ENCODE measurements at places on chromosomes 16 and 17.

GRCh38 chr17:81681672-81682071, 1.9 kb downstream of the ARL16 start:
- H3K4me1 ChIP-seq = peaks cover 14% of the 10 kb centered on the region
- no peaks in the 10 kb centered on the region for H3K27me3 ChIP-seq
- DNase-seq = no peak
- no peak overlapping the region for H3K27ac ChIP-seq
- peaks cover 4% of the 10 kb centered on the region for H3K36me3 ChIP-seq

- no peaks in the 10 kb centered on the region for H3K27me3 ChIP-seq
- no peak for DNase-seq
- H3K4me1 ChIP-seq = peaks cover 13% of the 10 kb centered on the region
- no peak overlapping the region for H3K4me3 ChIP-seq
- no peak overlapping the region for H3K27ac ChIP-seq
- peaks cover 4% of the 10 kb centered on the region for H3K36me3 ChIP-seq
Measured at GRCh38 chr17:14091367-14091766, 22.1 kb downstream of the COX10 start.

- peaks cover 5% of the 10 kb centered on the region for H3K27me3 ChIP-seq
- H3K4me3 ChIP-seq = no peak overlapping the region
- H3K4me1 ChIP-seq = peaks cover under 1% of the 10 kb centered on the region
- H3K36me3 ChIP-seq = no peaks in the 10 kb centered on the region
Measured at GRCh38 chr17:60398227-60398959, 6.5 kb upstream of the USP32 start.

- H3K27ac ChIP-seq = no peak overlapping the region
- DNase-seq = no peak
- peaks cover 12% of the 10 kb centered on the region for H3K4me1 ChIP-seq
- peaks cover 25% of the 10 kb centered on the region for H3K27me3 ChIP-seq
- no peaks in the 10 kb centered on the region for H3K36me3 ChIP-seq
- H3K4me3 ChIP-seq = no peak overlapping the region
Measured at GRCh38 chr16:17556276-17557052, 85.7 kb upstream of the XYLT1 start.

GRCh38 chr17:2719861-2720260, 8.3 kb upstream of the CLUH start:
- DNase-seq = no peak
- peaks cover 22% of the 10 kb centered on the region for H3K27me3 ChIP-seq
- no peak overlapping the region for H3K27ac ChIP-seq
- no peaks in the 10 kb centered on the region for H3K36me3 ChIP-seq
- no peak overlapping the region for H3K4me3 ChIP-seq

GRCh38 chr16:81138831-81139557, 42.8 kb upstream of the GCSH start:
- no peaks in the 10 kb centered on the region for H3K36me3 ChIP-seq
- no peaks in the 10 kb centered on the region for H3K27me3 ChIP-seq
- H3K4me3 ChIP-seq = no peak overlapping the region
- DNase-seq = no peak
- peaks cover 13% of the 10 kb centered on the region for H3K4me1 ChIP-seq
